Nephron progenitor cell (in vitro differentiated cells): ENCODE measurements at places on chromosomes 7 and 10.

- H3K27me3 ChIP-seq = no peaks in the 10 kb centered on the region
- no peaks in the 10 kb centered on the region for H3K4me1 ChIP-seq
- no peak overlapping the region for H3K27ac ChIP-seq
- H3K36me3 ChIP-seq = peaks cover 6% of the 10 kb centered on the region
- no peak for DNase-seq
- H3K4me3 ChIP-seq = no peak overlapping the region
Observed at GRCh38 chr10:89789188-89789877, 87.9 kb downstream of the KIF20B start.

- no peak overlapping the region for H3K27ac ChIP-seq
- H3K27me3 ChIP-seq = peaks cover 4% of the 10 kb centered on the region
- DNase-seq = no peak
- no peaks in the 10 kb centered on the region for H3K36me3 ChIP-seq
- peaks cover 7% of the 10 kb centered on the region for H3K4me1 ChIP-seq
Observed at GRCh38 chr10:28891058-28891713, 213.9 kb downstream of the BAMBI start.

DNA sequence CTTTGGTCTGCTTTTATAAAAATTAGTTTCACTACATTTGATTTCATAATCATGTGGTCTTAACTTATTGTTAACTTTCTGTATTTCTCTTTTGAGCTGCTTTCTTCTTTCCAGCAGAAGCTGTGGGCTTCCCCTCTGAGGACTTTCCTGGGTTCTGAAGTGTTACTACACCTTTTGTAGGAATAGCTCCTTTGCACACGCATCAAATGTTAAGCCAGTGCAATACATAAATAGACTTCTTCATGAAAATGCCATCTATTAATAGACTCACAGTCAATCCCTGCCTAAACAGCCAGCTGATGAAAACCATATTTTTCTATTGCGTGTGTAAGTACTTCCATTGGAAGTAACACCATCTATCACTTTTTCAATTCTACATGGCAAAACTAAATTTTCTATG is 1.5 kb downstream of the ABCB4 start:
- peaks cover 16% of the 10 kb centered on the region for H3K36me3 ChIP-seq
- no peak for DNase-seq
- H3K27me3 ChIP-seq = peaks cover 5% of the 10 kb centered on the region
- peak overlapping the region; percentile 69 for H3K27ac ChIP-seq
- H3K4me3 ChIP-seq = peak overlapping the region; percentile 83

DNA sequence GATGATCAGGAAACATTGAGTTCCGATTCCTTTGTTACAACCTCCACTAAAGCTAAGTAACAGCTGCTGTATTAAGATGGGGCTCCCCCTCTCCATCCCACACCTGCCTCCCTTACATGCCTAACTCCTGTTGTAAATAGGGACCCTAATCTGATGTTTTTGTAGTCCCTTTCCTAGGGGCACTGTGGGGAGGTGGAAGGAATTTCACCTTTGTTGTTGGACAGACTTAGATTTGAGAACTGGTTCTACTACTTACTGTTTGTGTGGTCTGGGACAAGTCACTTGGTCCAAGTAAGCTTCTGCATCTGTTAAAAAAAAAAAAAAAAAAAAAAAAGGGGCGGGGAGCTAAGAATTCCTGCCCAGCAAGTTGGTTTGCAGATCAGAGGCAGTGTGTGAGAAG is 42.6 kb downstream of the KIAA1217 start:
- no peak overlapping the region for H3K4me3 ChIP-seq
- H3K27me3 ChIP-seq = peaks cover 3% of the 10 kb centered on the region
- H3K4me1 ChIP-seq = peaks cover 44% of the 10 kb centered on the region
- peaks cover under 1% of the 10 kb centered on the region for H3K36me3 ChIP-seq

- H3K4me1 ChIP-seq = no peaks in the 10 kb centered on the region
- no peak for DNase-seq
- H3K27me3 ChIP-seq = peaks cover 5% of the 10 kb centered on the region
- H3K36me3 ChIP-seq = no peaks in the 10 kb centered on the region
- H3K27ac ChIP-seq = no peak overlapping the region
Observed at GRCh38 chr10:64508029-64508661, 986.9 kb downstream of the REEP3 start.

DNA sequence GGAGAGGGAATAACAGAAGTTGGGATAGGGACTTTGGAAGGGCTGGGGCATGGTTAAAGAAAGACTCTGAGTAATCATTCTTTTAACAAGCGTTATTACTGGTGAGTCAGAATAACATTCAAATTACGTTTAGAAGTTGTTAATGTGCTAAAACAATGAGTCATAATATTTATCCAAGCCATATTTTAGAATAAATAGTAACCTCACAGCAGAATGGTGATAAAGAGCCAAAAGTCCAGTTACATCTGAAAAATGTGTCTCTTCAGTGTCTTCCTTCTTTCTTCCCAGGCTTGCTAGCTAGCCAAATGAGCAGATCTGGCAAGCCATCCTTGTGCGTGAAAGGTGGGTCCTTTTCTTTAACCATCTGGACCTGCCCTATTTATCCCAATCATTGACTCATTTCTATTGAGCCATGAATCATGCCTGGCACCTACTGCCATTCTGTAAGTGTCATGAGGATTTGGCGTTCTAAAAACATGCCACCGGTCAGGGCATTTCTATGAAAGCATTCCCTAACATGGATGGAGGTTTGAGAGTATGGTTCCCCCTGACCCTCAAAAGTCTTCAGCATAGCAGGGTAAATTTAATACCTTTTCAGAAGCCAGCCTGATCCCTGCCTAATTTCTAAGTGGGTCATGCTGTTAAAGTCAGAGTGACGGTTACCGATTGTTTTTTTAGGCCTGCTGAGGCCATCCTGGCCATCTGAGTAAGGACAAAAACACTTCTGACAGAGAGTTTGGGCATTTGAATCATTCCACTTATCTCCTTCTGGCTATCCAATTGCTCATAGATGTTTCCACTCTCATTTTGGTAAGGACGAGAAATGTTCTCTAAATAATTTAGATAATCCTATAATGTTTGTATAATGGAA is 26.9 kb downstream of the MYPN start:
- H3K27ac ChIP-seq = peak overlapping the region; percentile 72
- no peaks in the 10 kb centered on the region for H3K36me3 ChIP-seq
- no peak overlapping the region for H3K4me3 ChIP-seq
- DNase-seq = no peak

- H3K4me3 ChIP-seq = no peak overlapping the region
- H3K27me3 ChIP-seq = peaks cover 11% of the 10 kb centered on the region
- DNase-seq = peak; percentile 58
- peak overlapping the region; percentile 98 for H3K27ac ChIP-seq
- H3K4me1 ChIP-seq = peaks cover 64% of the 10 kb centered on the region
Observed at GRCh38 chr10:119401671-119402395, 140.7 kb downstream of the RGS10 start.

DNA sequence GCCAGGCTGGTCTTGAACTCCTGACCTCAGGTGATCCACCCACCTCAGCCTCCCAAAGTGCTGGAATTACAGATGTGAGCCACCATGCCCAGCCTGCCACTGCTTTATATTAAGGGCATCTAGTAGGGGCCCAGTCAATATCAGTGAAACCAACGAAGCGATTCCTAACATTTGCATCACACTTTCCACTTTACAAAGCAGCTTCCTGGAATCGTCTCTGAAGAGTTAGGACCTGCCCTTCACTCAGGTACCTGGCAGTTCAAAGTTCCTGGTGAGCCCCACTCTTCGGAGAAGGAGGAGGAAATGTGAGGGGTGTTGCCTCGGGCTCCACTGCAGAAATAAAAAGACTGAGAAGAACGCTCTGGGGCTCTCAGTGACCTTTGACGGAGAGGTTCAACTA is 31.1 kb upstream of the EZH2 start:
- DNase-seq = no peak
- H3K27ac ChIP-seq = no peak overlapping the region
- no peak overlapping the region for H3K4me3 ChIP-seq

GRCh38 chr10:96756111-96756903 is 36.0 kb upstream of the PIK3AP1 start:
- H3K36me3 ChIP-seq = no peaks in the 10 kb centered on the region
- H3K4me1 ChIP-seq = no peaks in the 10 kb centered on the region
- DNase-seq = no peak
- H3K27ac ChIP-seq = peak overlapping the region; percentile 48
- peaks cover 19% of the 10 kb centered on the region for H3K27me3 ChIP-seq
- H3K4me3 ChIP-seq = no peak overlapping the region

GRCh38 chr10:118315629-118316028 is 26.5 kb downstream of the FAM204A start:
- no peak for DNase-seq
- H3K27ac ChIP-seq = no peak overlapping the region

- peaks cover 24% of the 10 kb centered on the region for H3K36me3 ChIP-seq
- H3K27me3 ChIP-seq = no peaks in the 10 kb centered on the region
- peaks cover 14% of the 10 kb centered on the region for H3K4me1 ChIP-seq
- H3K27ac ChIP-seq = no peak overlapping the region
- no peak for DNase-seq
Observed at GRCh38 chr10:69955211-69955805, 97.3 kb upstream of the MACROH2A2 start.

DNA sequence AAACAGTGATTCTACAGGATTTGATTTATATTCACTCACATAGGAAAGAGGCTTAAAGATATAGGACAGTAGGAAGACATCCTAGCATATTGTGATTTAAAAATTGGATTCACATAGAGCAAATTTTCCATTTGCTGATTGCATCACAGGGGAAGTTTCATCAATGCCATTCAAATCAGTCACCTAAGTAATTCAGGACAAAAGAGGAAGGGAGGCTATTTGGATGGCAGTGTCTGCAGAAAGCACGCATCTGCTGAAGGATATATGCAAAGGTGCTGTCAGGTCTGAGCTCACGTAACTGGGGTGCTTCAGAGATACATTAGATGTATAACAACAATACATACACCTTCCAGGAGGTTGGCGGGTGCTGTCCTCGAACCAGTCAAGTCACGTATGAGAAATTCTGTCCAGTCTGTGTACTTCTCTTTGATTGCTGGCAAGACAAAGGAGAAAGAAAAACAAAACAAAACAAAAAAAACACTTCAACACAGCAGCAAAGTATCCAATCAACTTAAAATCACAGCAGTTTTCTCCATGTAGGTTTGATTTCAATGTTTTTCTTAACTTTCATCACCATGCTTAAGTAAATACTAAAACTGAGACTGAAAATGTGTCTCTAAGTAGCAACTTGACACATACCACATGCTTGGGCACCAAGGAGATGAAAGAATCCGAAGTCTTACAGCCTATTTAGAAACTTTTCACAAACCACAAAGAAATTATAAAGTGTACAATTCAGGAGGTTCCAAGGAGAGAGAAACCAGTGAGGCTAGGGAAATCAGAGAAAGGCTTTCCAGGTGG is 125.1 kb downstream of the SFMBT2 start:
- peaks cover 4% of the 10 kb centered on the region for H3K36me3 ChIP-seq
- H3K27ac ChIP-seq = no peak overlapping the region
- DNase-seq = no peak
- H3K27me3 ChIP-seq = peaks cover 6% of the 10 kb centered on the region

DNA sequence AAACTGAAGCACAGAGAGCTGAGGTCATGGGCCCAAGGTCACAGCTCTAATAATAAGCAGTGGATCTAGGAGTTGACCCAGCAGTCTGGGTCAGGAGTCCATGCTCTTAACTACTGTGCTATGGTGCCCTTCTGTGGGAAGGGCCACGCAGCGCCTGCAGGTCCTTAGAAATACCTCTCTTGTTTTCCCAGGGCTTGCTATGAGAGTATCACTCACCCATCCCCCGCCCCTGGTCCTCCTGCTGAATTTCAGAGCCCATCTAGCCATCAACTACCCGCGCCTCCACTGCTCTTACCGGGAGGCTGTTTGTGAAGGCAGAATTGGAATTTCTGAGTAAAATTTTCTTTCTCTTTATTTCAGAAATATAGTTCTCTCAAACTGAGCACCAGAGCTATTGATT is 27.3 kb upstream of the CRHR2 start:
- peaks cover 21% of the 10 kb centered on the region for H3K4me1 ChIP-seq
- no peak overlapping the region for H3K4me3 ChIP-seq
- H3K27ac ChIP-seq = no peak overlapping the region
- peaks cover 1% of the 10 kb centered on the region for H3K36me3 ChIP-seq
- DNase-seq = no peak
- peaks cover 19% of the 10 kb centered on the region for H3K27me3 ChIP-seq

- H3K27ac ChIP-seq = peak overlapping the region; percentile 27
- peaks cover 43% of the 10 kb centered on the region for H3K4me1 ChIP-seq
- DNase-seq = peak; percentile 69
- H3K36me3 ChIP-seq = peaks cover 10% of the 10 kb centered on the region
Observed at GRCh38 chr7:101436857-101437576, 74.3 kb downstream of the COL26A1 start.

DNA sequence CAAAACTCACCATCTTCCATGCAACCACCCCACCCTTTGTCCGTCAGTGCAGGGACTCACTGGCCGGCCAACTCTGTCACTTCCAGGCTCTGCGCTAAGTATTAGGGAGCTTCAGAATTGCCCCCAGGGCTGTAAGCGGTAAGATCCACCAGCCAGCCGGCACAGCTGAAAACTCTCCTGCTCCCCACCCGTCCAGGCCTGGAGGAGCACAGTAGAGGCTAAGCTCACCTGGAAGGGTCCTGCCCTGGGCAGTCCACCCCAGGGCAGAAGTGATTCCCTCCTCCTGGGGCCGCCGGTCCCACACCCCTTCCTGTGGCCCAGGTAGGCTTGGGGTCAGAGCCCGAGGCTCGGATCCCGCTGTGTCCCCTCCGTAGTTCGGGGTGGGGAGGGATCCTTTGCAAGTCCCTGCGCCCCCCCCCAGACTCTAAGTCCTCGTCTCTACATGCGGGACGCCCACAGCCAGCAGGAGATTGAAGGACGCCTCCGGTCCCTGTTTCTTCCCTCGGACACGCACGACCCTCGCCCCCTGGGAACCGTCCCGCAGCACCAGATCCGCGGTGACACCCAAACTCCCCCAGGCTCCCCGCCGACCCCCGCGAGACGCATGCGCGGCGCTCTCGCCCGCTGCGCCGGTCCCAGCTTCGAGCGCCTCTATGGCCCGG is 138.9 kb downstream of the ARHGAP22 start:
- H3K27ac ChIP-seq = no peak overlapping the region
- peaks cover 65% of the 10 kb centered on the region for H3K4me1 ChIP-seq
- H3K4me3 ChIP-seq = no peak overlapping the region
- no peak for DNase-seq
- H3K36me3 ChIP-seq = no peaks in the 10 kb centered on the region
- H3K27me3 ChIP-seq = peaks cover 7% of the 10 kb centered on the region
